ENCODE measurements at places on chromosomes 1 and 21.
A peak's percentile ranks its signal among the peaks of the same experiment; 100 is the strongest.

DNA sequence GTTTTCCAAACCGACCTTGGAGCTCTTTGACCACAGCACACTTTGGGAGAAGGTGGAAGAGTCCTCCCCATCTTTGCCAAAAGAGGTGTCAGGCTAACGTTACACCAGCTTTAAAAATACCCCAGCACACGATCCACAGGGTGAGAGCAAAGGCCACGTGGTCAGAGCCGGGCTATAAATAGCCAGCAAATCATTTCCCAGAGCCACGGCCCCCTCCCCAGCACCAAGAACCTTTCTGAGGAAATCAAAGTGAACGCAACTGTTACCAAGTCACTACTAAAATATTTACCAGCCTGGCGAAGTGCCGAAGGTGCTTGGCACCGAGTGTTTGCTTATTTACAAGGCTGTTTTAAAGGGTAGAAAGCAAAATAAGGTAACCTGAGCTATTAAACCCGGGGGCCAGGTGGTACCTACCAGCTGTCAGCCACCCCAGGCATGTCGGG lies 72.4 kb downstream of the CASZ1 start:
- DNase-seq = no peak

GRCh38 chr1:177620636-177621190 lies 349.1 kb downstream of the SEC16B start:
- no peak for DNase-seq

DNA sequence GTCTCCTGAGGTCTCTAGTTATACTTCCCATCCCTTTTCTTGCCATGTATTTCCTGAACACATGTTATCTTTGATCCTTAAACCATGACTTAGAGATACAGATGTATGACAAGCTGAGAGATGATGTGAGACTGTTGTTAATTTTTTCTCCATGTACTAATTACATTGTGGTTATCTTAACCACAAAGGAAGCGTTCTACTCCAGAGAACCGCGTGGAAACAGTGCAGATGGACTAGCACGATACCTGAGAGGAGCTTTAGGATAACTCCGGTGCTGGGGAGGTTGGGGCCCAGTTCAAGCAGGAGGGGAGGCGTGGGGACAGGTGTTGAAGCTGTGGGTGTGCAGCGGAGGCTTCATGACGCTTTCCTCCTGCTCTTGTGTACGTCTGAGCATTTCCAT lies 17.5 kb downstream of the PDE9A start:
- DNase-seq = peak; percentile 72

DNA sequence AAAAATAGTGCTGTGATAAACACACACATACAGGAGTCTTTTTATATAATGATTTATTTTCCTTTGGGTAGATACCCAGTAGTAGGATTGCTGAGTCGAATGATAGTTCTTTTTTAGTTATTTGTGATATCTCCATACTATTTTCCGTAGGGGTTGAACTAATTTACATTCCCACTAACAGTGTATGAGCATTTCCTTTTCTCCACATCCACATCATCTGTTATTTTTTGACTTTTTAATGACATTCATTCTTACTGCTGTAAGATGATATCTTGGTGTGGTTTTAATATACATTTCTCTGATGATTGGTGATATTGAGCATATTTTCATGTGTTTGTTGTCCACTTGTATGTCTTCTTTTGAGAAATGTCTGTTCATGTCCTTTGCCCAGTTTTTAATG lies 78.3 kb downstream of the NIBAN1 start:
- no peak for DNase-seq

DNA sequence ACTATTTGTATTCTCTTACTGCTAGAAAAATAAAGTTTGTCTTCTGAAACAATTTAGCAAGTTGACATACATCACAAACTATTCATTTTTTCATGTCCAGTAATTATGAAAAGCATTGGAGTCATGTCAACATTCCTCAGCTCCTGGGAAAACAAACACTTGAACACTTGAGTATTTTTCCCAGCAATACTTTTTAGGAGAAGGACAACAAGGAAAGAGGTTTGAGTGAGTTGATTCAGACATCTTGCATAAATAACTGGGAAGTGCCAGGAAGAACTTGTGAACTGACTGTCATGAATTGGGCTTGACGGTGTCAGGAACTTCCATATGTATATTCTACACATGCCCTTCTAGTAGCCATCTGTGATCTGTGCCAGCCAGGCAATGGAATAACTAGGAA lies 195.6 kb downstream of the HMCN1 start:
- no peak for DNase-seq

DNA sequence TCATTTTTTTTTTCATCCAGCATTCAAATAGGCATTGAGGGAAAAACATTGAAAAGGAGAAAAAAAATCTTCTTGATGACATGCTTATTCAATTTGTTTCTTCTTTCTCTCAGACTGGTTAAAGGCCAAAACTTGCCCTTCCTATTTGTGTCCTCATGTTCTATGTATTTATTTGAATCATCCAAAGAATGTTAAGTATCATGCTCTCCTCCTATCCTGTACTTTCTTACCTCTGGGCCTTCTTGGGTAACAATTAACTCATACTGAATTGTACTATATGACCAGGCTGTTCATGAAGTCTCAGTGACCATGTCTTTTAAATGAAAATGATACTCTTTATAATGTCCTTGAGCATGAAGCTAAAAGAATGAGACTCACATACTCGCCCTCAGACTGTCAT lies 36.5 kb upstream of the DENND1B start:
- no peak for DNase-seq

- DNase-seq = no peak
Observed at GRCh38 chr1:173365341-173365740, 111.8 kb upstream of the PRDX6 start.

- no peak for DNase-seq
Observed at GRCh38 chr1:58060559-58061170, 485.9 kb downstream of the OMA1 start.

GRCh38 chr1:90127288-90127953 lies 132.5 kb downstream of the ZNF326 start:
- DNase-seq = no peak

DNA sequence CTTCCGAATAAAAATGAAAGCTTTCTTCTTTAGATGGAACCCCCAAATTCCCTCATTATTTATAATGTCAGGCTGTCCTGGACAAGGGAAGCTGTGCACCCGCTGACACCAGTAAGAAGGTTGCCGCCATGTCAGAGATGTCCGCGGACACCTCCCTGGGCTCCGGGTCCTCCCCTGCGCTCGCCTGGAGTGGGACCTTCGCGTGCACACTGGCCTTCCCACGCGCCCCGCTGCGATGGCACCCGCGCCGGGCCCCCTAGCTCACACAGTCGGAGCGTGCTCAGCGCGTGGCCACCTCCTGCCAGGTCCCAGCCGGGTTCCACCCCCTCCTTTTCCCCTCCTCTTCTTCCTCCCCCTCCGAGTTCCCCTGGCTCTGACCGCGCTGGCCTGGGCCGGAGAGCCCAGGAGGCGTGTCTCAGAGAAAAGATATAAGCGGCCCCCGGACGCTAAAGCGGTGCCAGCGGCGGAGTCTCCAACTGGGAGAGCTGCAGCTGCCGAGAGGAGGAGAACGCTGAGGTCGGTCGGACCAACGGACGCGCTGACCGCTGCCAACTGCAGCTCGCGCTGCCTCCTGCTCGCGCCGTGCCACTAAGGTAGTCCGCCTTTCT lies at the start of gene G0S2:
Gene G0S2 (plus strand): TSS at position 456 of the 608 bp plus-strand sequence. CDS start 273 bp downstream, outside the sequence.
- DNase-seq = no peak

DNA sequence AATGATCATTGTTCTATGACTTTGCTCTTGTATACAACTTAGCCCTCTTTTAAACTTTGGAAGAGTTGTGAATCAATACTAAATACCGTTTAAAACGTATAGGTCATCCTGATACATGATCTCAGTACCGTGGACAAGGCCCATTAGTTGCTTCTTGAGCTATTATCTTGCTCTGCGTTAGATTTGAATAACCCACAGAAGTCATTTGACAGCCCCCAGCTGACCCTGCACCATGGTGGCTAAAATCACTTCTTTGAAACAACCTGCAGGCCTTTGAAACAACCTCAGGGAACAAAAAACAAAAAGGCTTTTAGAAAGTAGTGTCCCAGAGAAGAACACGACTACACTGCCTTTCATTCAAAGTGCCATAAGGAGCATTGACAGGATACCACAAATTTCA lies 473.0 kb upstream of the ADGRL2 start:
- DNase-seq = no peak

DNA sequence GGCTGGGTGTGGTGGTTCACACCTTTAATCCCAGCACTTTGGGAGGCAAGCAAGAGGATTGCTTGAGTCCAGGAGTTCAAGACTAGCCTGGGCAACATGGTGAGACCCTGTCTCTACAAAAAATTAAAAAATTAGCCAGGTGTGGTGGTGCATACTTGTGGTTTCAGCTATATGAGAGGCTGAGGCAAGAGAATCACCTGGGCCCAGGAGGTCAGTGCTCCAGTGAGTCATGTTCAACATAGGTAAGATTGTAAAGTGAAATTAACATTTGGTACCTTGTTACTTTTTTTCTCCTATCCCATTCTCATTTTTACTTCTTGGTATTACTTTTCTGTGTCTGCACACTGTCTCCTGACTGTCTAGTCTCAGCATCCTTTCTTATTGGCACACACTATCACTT lies 19.0 kb downstream of the MAGI3 start:
- no peak for DNase-seq

- DNase-seq = no peak
Observed at GRCh38 chr1:111911776-111912515, 77.5 kb downstream of the KCND3 start.

DNA sequence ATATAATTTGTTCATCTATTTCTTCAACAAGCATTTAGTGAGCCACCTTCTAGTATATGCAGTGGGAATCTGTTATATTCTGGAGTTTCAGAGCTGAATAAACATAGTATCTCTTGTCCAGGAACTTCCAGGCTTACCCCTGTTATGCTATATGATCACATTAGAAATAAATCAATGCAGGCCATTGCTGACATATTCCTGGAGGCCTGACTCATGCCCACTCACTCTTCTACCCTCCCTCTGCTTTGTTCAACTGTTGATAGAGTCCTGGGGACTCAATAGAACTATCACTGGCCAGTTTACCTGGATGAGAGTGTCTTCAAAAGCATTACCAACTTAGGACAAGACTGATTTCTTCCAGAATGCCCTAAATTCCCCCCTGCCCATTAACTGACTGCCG lies 29.3 kb upstream of the SRSF10 start:
- DNase-seq = no peak
